ENCODE measurements at places on chromosomes 5 and 9.

- no peak for DNase-seq
Measured at GRCh38 chr9:130606887-130607600, 27.7 kb downstream of the FUBP3 start.

- no peak for DNase-seq
Measured at GRCh38 chr5:16625096-16625495, 8.3 kb upstream of the RETREG1 start.

- DNase-seq, result no peak
Measured at GRCh38 chr5:172453206-172453985, 929 bp downstream of the SH3PXD2B start.

DNA sequence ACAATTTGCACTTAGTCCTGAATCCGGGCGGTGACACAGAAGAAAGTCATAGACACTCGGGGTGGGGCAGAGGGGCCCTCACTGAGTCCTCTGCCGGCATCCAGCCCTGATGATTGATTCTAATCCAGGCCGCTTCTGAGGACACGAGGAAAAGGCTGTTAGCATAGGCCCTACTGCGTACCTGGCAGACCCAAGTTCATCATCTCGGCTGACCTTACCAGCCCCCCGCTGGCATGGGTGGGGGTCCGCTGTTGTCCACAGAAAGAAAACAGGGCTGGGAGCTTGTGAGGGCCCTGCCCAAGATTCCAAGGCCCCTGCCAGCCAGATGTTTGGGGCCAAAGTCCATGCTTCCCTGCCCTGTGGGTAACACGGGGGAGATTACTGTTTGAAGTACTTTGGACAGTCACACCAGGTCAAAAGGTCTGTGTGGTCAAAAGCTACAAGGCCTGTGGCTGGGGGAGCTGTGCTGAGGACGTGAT lies 24.5 kb downstream of the ERGIC1 start:
- no peak for DNase-seq

DNA sequence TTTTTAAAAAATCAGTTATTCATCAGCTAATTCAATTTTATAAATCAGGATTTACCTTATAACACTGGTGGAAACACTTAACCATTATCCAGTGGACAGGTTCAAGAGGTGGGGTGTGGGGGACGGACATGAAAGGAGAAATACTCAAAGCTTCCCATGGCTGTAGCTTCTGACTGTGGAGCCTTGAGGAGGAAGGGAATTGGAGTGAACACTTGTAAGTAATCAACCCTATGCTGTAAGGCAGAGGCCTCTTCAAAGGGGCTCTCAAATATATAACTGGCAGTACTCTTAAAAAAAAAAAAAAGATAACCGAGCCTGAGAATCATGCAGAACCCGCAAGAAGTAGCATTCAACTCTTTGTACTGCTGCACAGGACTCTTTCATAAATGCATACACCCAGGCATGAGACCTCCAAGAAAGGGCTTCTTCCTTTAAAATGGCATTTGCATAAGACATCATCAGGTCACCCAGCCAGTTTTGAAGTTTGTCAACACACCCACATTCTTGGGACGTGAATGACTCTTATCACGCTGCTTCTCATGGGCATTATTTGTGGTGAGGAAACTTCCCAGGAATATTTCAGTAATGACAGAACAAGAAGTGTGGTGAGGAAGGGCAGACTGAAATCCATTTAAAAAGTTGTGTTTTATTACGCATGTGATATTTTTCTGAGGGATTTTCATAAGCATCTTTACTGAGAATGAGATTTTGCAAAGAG lies 8.1 kb downstream of the OSMR start:
- DNase-seq, result no peak

- DNase-seq, result no peak
Measured at GRCh38 chr5:40502736-40503135, 177.0 kb upstream of the PTGER4 start.

DNA sequence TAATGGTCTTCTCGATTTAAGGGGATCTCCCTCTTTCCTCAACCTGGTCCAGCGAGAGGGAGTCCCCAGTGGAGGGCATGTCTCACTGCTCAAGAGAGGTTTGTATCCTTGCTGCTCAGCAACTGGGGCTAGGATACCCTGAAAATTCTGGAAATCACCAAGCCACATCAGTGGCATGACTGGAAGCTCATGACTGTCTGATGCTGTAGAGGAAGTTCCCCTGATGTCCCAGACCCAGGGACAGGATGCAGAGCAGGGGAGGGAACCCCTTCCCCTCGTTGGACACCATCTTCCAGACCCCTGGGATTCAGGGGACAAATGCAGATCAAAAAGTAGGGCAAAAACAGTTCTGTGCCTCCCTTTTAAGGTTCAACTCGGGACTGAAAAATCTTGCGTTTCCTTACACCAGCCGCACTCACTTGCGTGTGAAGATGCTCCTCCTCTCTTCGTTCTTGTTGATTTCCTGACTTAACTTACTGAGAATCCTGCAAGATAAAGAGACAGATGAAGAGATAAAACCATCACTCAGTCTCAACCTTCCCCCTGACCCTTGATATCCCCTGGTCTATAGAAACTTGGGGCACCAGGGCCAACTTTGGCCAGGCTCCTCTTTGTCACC lies 22.1 kb downstream of the LCP2 start:
- no peak for DNase-seq

DNA sequence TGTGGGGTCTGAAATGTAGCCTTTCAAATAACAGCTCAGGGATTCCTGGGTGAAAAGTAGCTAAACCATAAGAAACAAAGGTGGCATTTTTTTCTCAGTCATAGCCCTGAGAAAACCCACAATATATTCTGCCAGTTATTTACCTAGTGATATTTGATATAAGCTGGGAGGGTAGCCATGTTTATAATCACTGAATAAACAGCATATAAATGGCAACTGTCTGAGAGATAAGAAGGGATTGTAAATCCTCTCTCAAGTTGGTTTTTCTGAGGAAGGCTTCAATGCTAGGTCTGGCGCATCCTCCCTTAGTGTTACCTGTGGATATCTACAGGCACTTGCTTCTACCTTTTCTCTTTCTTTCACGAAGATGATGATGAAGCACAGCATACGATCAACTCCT lies 1080.5 kb upstream of the DMAC1 start:
- DNase-seq, result no peak

GRCh38 chr5:110335361-110336066 lies 391.0 kb downstream of the TMEM232 start:
- no peak for DNase-seq

GRCh38 chr9:135166565-135166964 lies 79.1 kb downstream of the OLFM1 start:
- DNase-seq, result no peak

- no peak for DNase-seq
Measured at GRCh38 chr5:153938191-153938842, 100.4 kb downstream of the FAM114A2 start.

GRCh38 chr9:116387934-116388698 lies 234.5 kb downstream of the PAPPA start:
- no peak for DNase-seq

Data from stimulated activated CD8-positive, alpha-beta memory T cell treated with anti-CD3 and anti-CD28 coated beads, Interleukin-2, amount 100 ng/mL, for 48 hours (primary cell).